Astrocyte of the spinal cord (primary cell): ENCODE measurements at places on chromosomes 6 and 20.

DNA sequence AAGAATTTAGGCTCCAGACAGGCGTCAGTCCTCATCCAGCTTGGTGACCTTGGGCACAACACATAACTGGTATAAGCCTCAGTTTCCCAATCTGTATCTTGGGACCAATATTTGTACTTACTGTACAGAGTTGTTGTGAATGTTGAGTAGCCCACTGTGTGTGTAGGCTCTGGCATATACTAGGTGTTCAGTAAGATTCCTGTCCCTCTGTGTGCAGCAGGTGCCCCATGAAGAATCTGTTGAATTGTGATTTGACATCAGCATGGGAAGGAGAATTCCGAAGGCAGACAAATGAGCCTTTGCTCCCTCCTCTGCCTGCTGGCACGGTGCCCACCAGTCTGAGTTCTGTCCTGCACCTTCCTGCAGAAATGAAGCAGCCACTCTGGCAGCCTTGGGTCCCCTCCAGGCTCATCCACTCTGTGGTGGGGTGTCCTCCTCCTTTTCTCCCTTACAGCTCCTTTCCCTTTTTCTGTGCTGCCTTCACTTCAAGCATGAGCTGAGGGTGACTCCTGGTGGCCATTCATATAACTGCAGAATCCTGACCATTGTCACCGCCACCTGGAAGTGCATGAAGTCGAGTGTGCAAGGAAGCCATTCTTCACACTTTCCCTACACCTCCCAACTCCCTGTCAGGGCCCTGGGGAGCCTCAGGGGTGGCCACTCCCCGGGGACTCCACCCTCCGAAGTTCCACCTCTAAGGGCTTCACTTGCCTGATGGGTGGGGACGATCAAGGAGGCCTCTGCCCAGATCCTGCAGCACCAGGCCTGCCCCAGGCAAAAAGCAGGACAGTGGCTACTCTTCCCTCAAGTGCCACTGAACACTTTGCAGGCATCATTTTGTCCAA, 48.2 kb downstream of the MRPL14 start:
- peak; percentile 69 for DNase-seq

DNA sequence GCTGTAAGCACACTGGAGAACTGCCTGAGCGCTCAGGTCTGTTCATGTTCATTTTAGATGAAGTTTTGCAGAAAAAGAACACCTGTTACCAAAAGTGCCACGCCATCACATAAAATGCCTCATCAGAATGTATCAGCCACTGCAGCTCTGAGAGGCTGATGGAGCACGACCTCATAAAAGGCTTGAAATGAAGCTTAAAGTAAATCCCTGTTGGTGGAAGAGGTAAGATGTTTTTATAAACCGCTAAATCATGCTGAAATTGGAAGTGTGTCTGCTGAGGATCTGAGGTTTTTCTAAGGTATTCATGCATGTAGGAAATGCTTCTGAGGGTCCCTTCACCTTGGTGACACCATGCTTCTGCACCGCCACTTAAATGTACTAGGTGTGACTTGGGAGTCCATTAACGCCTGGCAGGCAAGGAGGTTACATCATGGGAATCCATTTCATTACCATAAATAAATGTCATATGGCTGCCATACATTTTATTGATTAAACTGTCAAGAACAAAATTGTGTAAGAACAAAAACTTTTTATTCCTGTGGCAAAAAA, 363.1 kb upstream of the AGPAT4 start:
- no peak for DNase-seq

DNA sequence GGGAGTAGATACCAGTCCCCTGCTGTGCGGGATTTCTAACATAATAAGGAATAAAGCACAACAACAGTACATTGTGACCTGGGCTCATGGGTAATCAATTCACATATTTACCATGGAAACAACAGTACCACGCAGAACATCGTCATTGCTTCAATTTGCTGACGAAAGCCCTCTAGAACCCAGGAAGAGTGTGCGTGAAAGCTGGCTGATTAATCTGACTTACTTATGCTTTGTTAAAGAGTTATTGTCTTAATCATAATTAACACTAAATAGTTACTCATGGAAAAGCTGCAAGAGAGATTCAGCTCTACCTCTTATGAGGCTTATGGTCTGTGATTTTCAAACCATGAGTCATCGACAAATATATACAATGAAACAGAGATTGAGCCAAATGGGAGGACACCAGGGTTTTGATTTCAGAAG, 644.3 kb upstream of the AGPAT4 start:
- peak; percentile 69 for DNase-seq

DNA sequence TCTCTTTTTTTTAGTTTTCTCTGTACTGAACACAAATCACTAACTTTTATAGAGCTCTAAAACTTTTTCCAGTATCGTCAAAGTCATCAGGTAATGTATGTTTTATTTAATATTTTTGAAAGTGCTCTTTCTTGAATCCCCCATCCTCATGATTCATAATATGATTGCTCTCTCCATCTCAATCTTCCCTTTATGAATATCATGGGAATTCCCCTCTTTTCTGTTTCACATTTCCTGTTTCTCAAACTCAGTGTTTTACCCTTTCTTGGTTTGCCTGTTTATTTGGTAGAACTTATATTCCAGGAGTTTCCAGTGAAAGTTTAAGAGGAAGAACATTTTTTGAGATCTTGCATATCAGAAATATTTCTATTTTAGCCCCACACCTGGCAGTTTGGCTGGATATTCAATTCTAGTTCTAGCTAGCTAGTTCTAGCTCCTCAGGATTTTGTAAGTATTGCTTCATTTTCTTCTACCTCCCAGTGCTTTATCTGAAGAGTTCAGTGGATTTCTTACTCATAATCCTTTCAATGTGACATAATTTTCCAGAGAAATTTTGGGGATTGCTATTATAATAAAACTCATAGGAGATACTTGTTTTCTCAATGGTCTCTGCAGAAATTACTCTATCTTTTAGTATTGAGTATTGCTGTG, 6.1 kb upstream of the C6orf58 start:
- no peak for DNase-seq

- DNase-seq = no peak
These were observed 293.7 kb upstream of the SULF2 start for GRCh38 chr20:48079028-48079427.

DNA sequence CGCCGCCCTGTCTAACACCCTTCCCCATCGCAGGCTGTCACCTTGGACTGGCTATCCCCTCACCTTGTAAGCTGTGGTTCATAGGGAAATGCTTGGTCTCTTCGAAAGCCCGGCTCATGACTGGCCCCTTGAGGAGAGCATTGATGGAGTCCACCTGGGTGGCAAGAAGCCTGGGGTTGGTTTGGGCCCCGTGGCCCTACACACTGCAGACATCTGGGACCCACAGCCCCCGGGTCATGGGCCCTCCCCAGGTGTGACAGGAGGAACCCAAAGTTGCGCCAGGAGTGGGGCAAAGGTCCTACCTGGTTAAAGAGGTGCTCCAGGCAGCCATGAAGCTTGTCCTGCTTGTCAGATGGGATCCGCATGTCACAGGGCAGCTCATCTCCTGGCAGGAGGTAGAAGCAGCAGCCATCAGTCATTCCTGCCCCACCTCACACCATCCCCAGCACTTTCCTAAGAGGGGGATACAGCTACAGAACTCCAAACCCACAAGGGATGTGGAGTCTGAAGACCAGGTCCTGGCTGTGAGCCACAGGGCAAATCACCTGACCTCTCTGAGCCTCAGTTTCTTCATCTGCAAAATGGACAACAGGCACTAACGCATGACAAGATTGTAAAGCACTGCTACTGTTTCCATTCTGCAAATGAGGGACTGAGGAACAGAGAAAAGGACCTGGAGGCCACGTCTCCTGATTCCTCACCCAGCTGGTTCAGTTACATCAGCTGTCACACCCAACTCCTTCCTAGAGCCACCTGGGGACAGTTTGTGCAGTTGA, 185.5 kb downstream of the PREX1 start:
- DNase-seq = no peak

- DNase-seq = no peak
These were observed 4.9 kb upstream of the TOX2 start for GRCh38 chr20:43909720-43910119.

GRCh38 chr6:130421585-130421984, 55.8 kb downstream of the TMEM200A start:
- DNase-seq = peak; percentile 92

GRCh38 chr6:16918586-16918985, 157.3 kb upstream of the ATXN1 start:
- no peak for DNase-seq

DNA sequence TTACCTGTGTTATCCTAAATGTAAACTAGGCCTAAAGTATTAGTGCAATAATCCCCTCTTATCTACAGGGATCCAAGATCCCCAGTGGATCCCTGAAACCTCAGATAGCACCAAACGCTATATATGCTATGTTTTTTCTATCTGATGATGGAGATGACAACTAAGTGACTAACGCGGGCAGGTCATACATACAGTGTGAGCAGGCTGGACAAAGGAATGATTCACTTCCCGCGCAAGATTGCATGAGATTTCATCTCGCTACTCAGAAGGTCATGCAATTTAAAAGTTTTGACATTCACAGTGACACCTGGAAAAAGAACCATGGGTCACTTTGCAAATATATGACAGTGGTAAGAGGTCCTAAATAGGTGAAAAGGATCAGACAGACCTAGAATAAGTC, 875.9 kb downstream of the HACE1 start:
- DNase-seq = no peak

GRCh38 chr6:150877928-150878327, 12.4 kb downstream of the MTHFD1L start:
- no peak for DNase-seq

- no peak for DNase-seq
These were observed 222.2 kb upstream of the SLC35B3 start for GRCh38 chr6:8657522-8657921.

- DNase-seq = no peak
These were observed 37.6 kb upstream of the TENT5A start for GRCh38 chr6:81790034-81790433.

DNA sequence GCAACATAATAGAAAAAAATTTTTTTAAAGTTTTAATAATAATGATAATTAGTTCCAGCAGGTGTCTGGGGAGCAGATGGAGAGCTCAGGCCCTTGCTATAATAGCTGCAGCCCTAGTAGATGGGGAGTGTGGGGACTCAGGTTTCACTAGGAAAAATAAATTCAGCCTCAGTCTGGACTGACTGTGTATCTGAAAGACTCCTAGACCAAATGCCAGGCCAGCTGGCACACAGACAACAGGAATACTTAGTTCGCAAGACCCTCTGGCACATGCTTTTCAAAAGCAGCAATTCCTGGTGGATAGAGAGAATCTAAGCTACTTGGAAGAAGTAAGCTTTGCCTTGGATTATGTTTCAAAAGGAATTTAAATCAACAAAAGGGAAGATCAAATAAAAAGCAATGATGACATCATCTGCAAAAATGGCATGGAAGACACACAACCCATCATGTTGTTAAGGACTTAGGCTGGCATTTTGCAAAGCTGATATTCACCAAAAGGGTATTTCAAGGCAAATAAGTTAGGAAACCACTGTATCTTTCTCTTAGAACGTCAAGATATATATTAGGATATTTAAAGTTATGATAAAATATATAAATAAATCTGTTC, 107.8 kb downstream of the RNGTT start:
- peak; percentile 20 for DNase-seq

DNA sequence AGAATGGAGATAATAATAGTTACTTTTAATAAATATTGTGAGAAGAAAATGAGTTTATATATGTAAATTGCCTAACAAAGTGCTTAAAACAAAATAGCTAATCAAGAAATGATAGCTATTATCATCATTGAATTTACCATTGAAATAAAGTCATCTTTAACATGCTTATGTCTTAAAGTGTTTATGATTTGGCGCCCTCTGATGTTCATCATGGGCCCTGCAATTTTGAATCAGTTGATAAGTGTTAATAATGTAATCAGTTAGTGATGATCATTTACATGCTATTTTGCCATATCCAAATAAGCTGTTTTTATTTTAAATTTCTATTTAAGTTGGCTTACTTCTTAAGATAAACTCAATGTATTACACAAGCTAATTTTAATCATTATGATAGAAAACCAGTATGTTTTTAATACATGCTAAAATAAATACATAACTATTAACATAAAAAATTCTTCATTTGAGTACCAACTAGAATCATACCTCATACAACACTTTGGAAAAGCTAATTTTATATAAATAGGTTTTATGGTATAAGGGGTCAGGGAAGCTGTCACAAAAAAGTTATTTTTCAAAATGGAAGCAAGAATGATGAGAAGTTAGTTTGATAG, 39.2 kb upstream of the TPD52L1 start:
- DNase-seq = peak; percentile 67

- DNase-seq = peak; percentile 32
These were observed 47.4 kb downstream of the STK38 start for GRCh38 chr6:36499918-36500317.

- DNase-seq = no peak
These were observed 49.5 kb downstream of the KCNS1 start for GRCh38 chr20:45051204-45052060.

- DNase-seq = no peak
These were observed 741.4 kb upstream of the MAP3K7 start for GRCh38 chr6:91328241-91328640.

DNA sequence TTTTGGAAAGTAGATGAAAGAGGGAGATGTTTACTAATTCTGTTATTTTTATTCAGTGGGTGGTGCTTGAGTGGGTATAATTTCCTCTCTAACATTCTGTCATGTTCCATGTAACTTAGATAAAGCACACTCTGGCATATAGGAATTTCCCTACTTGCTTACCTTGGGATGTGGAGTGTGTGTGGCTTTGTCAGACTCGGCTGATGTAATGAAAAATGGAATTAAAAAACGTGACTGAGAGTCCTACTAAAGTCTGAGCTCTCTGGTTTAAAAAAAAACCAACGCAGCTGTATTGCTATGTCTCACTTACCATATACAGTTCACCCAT, 98.3 kb downstream of the JARID2 start:
- no peak for DNase-seq

DNA sequence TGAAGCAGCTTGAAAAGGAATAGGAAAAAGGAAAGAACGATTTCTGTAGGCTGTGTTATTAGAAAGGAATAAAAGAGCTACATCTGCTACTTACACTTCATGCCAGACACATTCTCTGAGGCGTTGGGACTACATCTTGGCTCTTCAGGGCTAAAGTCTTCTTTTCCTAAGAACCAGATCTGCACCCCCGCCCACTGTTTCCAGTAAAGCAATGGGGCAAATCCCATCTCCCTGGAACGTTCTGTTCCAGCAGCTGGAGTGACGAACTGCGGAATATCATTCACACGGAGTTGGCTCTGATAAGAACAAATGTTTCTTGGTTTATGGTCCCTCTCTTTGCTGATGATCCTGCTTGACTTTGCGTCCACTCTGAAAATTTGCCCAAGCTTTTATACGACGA, 26.9 kb downstream of the FAM50B start:
- DNase-seq = no peak

GRCh38 chr20:24998631-24999445, 6.3 kb upstream of the APMAP start:
- no peak for DNase-seq

GRCh38 chr6:132020138-132020581, 69.0 kb upstream of the CCN2 start:
- DNase-seq = no peak

- no peak for DNase-seq
These were observed 5.2 kb downstream of the SLC2A4RG start for GRCh38 chr20:63744574-63745423.
